ENCODE measurements at places on chromosomes 12 and 14. TPM values are rescaled to one million over a fixed set of nuclear protein-coding genes. Genes with fewer than 3 reads are reported as not detected.

- no peak for DNase-seq
Observed at GRCh38 chr12:108232565-108232964, 103.5 kb downstream of the WSCD2 start.

DNA sequence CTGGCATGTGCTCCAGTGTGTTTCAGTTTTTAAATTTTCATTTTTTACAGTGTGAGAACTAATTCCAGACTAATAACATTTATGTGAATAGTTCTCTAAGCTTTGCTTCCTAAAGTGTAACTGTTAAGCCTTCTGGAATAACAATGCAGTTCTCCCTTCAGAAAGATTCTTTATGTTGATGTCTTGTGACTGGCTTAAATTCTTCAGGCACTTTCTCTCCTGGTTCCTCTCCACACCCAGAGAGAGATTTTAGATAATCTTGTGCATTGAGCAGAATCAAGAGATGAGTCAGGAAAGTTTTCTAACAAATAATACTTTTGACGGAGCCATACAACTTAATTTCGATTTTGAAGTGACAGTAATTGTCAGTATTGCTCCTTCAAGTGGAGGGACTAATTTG, 118.5 kb downstream of the RAD51B start:
- no peak for DNase-seq

Gene ANO4
- total RNA-seq, result 7.3 TPM

Gene MYF5
- total RNA-seq, result not detected

DNA sequence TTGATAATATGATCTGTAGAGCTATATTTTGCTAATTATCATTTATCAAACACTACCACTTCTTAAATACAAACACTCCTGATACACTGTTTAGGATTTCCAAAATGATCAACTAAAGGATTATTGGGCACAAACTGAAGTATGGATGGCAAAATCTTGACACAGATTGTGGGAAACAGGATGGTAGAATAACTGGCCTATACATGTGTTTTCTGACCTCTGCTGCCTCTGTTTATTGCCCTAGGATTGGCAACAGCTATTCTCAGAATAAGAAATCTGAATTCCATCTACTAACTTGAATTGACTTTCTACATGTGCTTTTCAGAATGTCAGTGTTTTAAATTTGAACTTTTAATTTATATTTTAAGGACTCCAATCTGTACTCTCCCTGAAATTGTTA, 209.1 kb downstream of the MED13L start:
- no peak for DNase-seq

Data from type B pancreatic cell (in vitro differentiated cells).